ENCODE measurements at places on chromosomes 11 and 22. TPM values are rescaled to one million over a fixed set of nuclear protein-coding genes. Genes with fewer than 3 reads are reported as not detected.

GRCh38 chr11:114081641-114082414 is 22.3 kb downstream of the ZBTB16 start:
- H3K4me3 ChIP-seq, result no peak overlapping the region
- H3K36me3 ChIP-seq, result no peaks in the 10 kb centered on the region
- H3K4me1 ChIP-seq, result no peaks in the 10 kb centered on the region
- H3K27ac ChIP-seq, result no peak overlapping the region
- no peak for DNase-seq
- H3K27me3 ChIP-seq, result 0 out of 2 replicates have a peak, but pooled peaks cover 5% of the 10 kb centered on the region

- H3K36me3 ChIP-seq, result no peaks in the 10 kb centered on the region
- H3K4me3 ChIP-seq, result no peak overlapping the region
Measured at GRCh38 chr11:61524963-61525587, 16.5 kb downstream of the LRRC10B start.

Gene OR10AG1
- total RNA-seq, result not detected

Gene PMM1
- 23.3 TPM for total RNA-seq

DNA sequence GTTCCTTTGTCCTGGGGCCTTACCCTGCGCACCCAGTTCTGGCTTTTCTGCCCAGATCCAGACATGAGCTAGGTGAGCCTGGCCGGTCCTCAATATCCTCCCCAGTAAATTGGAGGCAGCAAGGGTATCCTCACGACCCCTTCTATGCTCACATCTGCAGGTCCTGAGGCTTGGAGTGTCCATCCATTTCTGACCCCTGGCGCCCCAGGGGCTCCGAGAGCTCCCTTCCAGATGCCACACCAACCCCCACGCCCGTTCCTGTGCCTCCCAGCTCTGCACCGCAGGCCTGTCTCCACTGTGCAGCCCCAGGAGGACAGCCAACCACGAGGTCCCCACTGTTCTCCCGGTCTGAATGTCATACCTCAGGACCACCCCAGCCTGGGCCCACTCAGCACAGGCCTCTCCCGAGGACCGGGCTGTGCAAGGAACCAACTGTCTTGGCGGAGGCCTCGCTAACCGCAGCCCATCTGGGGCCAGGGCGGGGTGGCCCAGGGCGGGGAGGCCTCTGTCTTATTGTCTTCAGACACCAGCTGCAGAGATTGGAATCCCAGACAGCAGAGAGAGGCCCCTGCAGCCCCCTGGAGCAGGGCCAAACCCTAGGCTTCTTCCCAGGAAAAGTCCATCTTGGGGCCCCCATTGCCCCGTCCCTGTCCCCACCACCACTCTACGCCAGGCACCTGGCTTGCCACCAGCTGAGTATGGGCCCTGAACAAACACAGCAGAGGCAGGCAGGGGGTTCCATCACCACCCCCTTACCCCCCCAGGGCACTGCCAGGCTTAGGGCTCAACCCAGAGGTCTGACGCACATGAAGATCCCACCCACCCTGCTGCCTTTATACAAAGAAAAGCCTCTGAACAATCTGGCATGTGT is 39.3 kb downstream of the ALX4 start:
- DNase-seq, result peak; percentile 100
- peak overlapping the region; percentile 84 for H3K27ac ChIP-seq
- peaks cover 45% of the 10 kb centered on the region for H3K4me1 ChIP-seq
- peak overlapping the region; percentile 1 for H3K4me3 ChIP-seq
- H3K27me3 ChIP-seq, result no peaks in the 10 kb centered on the region
